ENCODE measurements at places on chromosomes 11 and 22.

- DNase-seq, result no peak
Observed at GRCh38 chr11:77400775-77401449, 73.0 kb downstream of the PAK1 start.

DNA sequence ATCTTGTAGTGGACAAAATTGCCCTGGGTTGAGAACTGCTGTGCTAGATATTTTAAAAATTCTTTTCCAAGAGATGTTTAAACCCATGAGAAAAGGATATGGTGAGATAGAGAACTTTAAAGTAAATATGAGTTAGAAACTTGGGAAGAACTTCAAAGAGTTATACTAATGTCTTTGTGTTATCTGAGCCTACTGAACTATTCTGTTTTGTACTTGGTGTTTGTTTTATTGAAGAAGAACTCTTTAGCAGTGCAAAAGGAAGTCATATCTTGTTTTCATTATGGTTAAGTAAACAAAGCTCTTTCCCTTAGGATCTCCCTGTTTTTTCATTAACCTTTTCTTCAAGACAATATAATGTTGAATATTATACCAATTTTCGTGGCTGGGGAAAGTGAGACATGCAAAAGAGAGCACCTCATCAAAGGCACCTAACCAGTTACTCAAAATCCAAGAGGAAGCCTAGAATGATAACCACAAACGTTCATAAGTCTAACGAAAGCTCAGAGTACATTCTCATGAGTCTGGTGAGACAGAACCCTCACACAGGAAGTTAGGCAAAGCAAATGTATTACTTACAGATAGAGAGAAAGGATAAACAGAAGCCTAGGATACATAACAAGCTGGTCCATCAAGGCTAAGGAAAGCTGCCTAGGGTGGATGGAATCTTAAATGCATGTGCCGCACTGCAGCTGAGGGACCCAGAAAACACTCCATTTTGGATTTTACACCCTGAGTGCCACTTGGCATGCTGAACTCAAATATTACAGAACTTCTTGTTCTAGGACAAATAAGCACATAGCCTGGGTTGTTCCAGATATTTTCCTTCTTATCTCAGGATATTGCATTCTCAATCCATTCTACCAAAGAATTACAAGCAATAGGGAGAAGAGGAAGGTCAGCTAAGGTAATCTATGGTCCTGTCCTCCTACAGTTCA lies 112.5 kb upstream of the ANO3 start:
- no peak for DNase-seq

DNA sequence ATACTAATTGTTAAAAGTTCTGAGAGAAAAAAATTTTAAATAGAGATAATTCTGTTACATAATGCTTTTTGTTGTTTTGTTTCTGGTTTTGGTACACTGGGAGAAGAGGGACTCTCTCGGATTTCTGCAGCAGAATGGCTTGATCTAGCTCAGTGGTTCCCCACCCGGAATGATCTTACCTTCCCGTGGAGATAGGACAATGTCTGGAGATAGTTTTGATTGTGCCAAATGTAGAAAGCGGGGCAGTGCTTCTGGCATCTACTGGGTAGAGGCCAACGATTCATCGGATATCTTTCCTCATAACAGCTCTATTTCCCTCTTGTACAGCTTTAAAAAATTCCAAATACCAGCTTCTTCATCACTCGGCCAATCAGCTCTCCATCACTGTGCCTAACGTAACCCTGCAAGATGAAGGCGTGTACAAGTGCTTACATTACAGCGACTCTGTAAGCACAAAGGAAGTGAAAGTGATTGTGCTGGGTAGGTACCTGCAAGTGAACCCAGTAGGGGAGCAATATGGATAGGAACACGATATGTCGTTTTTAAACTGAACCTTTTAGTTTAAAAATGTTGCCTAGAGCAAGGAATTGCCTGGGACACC lies 13.2 kb downstream of the CRTAM start:
- DNase-seq, result peak; percentile 66

DNA sequence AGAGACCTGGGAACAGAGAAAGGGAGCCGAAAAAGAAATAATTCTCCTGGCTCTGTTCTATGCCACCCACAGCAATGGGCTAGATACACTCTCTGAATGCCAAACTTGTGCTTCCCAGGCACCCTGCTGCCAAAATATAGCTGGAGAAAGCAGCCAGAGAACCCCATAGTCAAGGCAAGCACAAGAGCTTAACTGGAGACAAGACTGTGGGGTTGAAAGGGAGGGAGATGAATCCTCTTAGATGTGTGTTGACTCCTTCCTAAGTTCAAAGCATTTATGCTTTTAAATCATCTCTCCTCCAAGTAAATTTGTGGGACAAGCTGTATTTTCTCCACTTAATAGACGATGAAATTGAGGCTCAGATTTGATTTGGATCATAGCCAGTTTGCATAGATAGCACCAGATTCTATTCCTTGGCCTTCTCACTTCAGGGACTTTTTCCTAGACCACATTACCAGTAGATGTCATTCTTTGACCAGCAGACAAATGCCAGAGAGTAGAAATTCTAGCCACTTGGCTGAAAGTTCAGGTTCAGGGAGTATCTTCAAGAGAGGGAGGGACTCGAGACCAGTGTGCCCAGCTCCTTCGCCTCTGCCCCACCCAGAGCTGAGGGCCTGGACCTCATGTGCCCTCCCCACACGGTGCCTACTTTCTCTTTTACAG lies 16.5 kb upstream of the ETS1 start:
- DNase-seq, result peak; percentile 33

GRCh38 chr11:112881461-112881860 lies 79.8 kb upstream of the NCAM1 start:
- no peak for DNase-seq

GRCh38 chr22:42924436-42924835 lies 67.4 kb upstream of the ARFGAP3 start:
- no peak for DNase-seq

GRCh38 chr11:111522426-111522825 lies 7.8 kb downstream of the HOATZ start:
- DNase-seq, result no peak

- DNase-seq, result peak; percentile 18
Observed at GRCh38 chr22:49294656-49295464, 532.8 kb downstream of the BRD1 start.

DNA sequence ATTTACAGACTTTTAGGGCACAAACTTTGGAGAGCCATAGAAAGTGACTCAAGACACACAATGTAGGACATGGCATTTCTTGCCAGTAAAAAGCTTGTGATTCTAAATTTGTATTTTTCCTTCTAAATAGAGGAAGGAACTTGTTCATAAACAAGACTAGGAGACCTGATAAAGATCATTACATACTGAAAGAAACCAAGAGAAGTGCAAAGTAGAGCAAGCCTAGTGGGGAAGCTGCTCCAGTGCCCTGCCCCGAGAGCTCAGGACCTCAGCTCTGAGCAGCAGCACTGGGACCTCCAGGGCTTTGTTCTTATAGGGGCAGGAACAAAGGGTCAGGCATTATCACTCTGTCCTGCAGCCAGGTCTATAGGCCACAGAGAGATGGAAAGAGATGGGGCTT lies 7.2 kb downstream of the IRAG1 start:
- no peak for DNase-seq

GRCh38 chr11:36713715-36714114 lies 115.7 kb upstream of the RAG2 start:
- no peak for DNase-seq

GRCh38 chr11:133425245-133425644 lies 107.1 kb downstream of the OPCML start:
- DNase-seq, result no peak

DNA sequence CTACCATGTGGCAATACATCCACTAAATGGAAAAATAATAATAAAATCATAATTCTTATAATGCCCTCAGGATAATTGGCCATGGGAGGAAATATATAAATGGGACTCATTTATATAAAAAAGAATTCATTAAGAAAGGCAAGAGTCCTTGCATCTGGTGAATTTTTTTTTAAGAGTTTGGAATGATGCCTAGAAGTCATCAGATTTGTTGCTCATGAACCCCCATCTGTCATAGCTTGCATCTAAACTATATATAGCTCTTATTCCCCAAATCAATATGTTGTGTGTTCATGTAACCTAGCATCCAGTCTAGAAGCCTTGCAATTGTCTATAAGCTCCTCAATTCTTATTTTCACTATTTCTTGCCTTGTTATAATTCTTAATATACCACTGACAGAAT lies 75.9 kb downstream of the CADM1 start:
- no peak for DNase-seq

DNA sequence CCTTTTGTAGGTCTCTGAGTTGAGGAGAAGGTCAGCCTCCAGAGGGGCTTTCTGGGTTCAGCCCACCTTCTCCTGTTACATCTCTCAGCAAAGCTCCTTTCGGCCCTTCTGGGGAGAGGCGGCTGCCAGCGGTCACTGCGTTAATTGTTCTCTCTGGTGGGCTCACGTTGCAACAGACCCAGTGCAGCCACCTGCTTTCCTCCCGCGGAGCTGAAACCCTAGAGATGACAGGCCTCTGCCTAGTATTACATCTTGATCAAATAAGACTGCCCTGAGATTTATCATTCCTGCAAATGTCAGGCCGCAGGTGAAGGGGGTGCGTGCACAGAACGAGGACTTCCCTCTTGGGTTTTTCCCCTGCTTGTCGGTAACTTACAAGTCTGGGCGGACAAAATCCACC lies 43.2 kb upstream of the CREB3L1 start:
- no peak for DNase-seq

DNA sequence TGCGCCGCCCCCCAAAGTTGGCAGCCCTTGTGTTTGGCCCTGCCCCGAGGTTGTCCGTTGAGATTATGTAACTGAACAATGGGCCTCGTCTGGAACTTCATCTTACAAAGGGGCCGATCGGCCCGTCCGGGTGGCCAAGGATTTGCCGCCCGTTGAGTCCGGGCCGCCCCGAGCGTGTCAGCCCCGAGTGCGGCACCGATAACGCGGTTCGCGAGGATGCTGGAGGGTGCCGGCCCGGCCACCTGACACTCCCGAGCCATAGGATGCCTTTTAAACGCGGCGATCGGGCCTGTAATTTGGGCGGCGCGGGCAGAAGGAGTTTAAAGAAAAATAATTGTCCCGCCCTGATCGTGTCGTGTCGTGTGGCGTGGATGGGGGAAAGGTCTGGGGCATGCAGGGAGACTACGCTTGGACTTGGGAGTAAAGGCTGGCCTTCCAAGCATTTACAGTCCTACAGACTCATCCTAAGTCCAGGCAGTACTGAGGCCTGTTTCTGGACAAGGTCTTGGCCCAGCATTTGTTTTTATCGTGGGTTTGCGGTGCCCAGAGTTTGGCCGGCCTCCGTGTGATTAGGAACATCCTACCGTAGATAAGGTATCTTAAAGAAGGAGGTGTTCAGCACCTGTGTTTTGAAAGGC lies 1.3 kb downstream of the WEE1 start:
- peak; percentile 58 for DNase-seq

DNA sequence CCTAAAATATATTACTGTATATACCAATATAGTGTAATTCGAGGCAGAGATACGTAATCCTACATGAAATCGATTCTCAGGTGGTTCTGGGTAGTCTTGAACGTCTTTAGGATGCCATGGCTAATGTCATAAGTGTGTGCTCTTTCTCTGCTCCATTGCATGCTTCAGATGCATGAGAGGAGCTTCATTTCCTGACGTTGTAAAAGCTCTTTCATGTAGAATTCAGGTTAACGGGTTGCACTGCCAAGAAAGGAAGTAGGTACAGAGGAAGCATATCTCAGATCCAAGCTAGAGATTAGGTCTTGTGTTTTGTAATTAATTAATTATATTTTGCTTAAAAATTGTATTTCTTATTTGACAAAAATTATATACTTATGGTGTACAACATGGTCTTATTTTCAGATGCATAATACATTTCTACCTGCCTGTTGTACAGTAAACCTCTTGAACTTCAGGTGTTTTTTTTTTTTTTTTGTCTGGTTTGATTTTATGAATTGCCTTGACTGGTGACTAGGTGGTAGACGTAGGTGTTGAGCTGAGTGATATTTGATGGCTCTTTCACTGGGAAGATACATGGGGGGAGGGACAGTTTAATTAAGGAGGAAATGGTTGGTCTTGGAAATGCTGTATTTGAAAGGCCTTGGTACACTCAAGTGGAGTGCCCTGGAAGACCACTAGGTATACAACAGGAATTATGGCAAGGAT lies 9.3 kb downstream of the NUP50 start:
- DNase-seq, result no peak

DNA sequence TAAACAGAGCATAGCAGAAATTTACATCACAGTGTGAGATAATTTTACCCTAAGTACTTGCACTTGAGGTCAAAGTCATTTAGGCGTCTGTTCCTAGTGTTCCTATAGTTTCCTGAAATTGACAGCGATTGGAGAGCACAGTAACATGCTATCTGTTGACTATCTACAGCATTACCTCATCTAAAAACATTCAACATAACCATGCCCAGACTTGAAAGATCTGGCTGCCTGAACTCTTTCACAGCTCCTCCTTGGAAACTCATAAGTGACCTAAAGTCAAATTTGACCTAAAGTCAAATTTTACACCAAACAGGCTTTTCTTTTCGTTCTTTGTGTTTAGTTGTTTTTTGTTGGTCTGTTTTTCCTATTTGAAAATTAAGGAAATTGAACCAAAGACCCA lies 233.8 kb upstream of the UBASH3B start:
- no peak for DNase-seq

- DNase-seq, result no peak
Observed at GRCh38 chr11:223026-223789, 12.9 kb downstream of the SIRT3 start.

DNA sequence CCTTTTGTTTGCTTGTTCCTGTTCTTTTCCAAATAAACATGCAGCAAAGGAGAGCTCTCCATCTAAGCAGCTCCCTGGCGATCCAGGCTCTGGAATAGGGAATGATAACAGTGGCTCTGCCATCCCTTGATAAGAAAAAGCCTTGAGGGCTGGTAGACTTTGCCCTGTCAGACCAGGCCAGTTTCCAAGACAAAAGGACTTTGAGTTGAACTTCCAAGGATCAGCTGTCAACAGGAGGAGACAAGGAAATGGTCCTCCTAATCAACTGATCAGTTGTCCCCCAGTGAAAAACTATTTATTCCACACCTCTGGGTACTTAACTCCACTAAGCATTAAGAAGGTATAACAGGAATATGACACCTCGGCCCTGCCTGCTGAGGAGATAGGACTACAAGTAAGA lies 127.8 kb downstream of the PARVA start:
- no peak for DNase-seq

- no peak for DNase-seq
Observed at GRCh38 chr11:43920598-43921419, 21.6 kb upstream of the C11orf96 start.

GRCh38 chr11:27158456-27159334 lies 118.1 kb downstream of the BBOX1 start:
- peak; percentile 41 for DNase-seq

GRCh38 chr11:130473056-130473794 lies 24.8 kb downstream of the ADAMTS15 start:
- DNase-seq, result no peak

DNA sequence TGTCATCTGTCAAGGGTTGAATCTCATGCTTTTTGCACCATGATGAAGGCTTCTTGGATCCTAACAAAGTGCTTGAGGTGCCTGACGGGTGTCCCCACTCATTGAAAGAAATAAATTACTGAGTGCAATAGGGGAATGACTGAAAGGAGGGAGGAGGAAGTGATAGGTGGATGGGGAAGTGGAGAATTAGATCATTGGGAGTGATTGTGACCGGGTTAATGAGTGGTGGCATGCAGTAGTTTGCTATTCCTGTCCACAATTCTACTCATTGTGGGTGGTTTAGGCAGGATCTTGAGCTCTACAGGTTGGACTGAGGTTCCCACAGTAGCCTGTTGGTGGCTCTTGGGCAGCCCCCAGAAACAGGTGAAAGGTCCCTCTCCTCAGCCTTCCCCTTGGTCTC lies 44.3 kb downstream of the THAP12 start:
- DNase-seq, result no peak

GRCh38 chr11:12705874-12706273 lies 31.7 kb downstream of the TEAD1 start:
- no peak for DNase-seq
